Activated T-cell treated with anti-CD3 and anti-CD28 coated beads, Interleukin-2, amount 50 U/mL, for 48 hours (primary cell): ENCODE measurements at places on chromosomes 6 and 20.

GRCh38 chr6:36523936-36524499 lies 23.3 kb downstream of the STK38 start:
- no peak for DNase-seq

DNA sequence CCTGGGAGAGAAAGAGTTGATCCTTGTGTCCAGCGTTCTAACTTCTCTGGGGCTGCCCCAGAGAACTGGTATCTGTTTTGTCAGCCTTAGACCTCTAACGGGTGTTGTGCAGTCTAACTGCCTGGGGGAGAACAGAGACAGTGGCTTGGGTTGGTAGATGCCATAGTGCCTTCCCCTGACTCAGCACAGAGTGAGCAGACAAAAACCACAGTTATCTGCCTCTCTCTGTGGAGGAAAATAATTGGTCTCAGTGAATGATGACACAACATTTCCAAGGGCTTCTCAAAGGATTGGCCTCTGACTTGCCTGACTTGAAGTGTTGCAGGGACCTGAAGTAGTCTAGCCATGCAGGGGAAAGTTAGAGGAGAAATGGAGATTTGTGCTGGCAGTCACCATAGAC lies 226.2 kb upstream of the MAN1A1 start:
- no peak for DNase-seq

DNA sequence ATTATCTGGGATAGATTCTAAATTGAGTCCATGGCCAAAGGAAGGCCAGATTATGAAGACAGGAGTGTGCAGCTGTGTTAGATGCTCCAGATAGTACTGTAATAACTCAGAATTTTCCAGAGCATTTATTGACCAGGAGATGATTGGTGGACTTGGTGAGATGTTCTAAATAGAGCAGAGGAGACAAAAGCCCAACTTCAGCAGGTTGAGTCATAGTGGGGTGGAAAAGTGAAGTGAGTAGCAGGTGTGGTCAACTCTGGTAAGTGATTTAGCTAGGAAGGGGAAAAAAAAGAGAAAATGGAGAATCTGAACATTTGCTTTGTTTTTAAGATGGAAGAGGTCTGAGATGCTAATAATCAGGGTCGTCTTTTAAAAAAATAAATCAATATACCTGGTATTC lies 227.4 kb downstream of the TMEM200A start:
- DNase-seq, result no peak

- no peak for DNase-seq
Measured at GRCh38 chr6:56838016-56838555, 116.8 kb upstream of the BEND6 start.

DNA sequence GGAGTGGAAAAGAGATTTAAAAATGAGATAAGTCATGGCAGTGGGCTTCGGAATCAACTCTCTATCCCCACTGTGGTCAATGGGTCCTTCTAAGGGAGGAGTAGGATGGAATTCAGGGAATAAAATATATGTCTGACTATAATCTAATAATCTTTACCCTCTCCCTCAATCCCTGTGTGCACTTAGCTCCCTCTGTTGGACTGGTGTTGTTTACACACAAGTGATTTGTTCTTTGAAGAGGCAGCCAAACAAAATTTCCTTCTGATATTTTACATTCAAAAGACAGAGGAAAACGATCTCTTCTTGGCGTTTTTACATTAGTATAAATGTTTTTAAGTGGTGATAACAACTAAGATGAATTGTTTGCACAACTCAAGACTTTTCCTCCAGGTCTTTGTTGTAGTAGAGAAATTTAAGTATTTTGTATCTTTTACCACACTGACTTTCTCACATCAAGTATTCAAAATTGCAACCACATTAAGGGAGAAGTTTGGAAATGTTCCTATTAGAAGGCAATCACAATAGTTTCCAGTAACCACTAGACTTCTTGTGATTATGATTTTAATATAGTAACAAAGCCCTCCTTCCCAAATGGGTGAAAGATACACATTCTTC lies 317.8 kb downstream of the CENPW start:
- DNase-seq, result no peak

GRCh38 chr6:64539917-64540316 lies 904.3 kb downstream of the PHF3 start:
- no peak for DNase-seq
